MV-4-11 (cell line): ENCODE measurements at places on chromosomes 2 and 18.

DNA sequence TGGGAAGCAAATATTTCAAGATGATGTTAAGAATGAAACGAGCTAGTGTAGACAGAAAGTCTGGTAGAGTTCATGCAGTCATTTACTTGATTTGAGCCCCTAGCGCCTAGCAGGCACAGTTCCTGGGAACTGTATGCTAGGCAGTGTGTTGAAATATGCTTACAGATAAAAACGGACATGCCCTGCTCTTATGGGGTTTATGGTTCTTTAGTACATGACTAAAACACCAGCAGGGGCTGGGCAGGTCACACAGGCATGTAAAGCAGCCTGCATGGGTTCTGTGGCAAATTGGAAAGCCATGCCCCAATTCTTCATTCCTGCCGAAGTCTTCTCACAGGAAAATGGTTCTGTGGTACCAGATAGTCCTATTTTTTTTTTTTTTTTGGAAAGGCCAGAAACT, 27.3 kb upstream of the MGAT5 start:
- DNase-seq = no peak

GRCh38 chr2:105671156-105671555, 73.6 kb upstream of the NCK2 start:
- no peak for DNase-seq

DNA sequence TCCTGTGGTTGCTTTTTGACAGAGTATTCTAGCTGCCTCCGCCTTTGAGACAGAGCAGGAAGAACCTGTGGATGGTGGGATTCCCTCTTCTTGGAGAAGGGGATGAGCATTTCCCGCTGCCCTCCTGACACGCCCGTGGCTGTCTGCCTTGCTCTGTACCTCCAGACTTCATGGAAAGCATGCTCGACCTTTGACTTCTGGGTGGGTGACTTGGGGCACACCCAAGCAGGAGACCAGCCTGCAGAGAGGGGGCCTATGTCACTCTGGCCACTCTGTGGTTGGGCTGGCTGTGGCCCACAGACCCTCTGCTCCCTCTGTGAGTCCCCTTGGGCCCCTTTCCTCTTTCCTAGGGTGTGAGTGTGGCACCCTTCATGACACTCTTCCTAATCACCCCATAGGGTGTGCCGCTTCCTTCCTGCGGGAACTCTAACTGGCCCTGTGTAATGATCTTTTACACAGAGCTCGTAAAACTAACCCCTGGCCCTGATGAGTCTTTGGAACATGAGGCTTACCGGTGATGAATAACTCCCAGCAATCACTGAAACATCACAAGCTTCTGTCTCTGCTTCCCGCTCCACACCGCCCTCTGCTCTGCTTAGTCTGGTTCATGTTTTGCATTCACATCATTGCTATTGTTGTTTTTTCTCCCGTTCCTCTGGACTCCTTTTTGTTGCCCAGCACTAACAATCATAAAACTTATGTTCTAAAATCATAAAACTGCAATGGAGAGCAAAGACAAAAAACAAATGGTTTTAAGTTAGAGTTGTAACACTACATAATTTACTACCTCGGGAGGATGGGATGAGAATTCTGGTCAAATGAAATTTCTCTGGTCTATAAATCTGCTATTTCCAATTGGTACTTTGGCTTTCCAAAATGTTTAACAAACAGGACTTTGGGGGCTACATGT, 101.1 kb downstream of the SH3YL1 start:
- no peak for DNase-seq

GRCh38 chr2:149033716-149034115, 4.8 kb upstream of the LYPD6B start:
- no peak for DNase-seq

- DNase-seq = no peak
Measured at GRCh38 chr2:104853534-104854497, at the start of gene POU3F3. Gene POU3F3 (plus strand): TSS chr2:104854115. CDS start chr2:104855511, 1,396 bp downstream.

- DNase-seq = no peak
Measured at GRCh38 chr2:206642075-206643025, at the start of gene FAM237A. Gene FAM237A (plus strand): TSS chr2:206642487. CDS start chr2:206644237, 1,750 bp downstream.

DNA sequence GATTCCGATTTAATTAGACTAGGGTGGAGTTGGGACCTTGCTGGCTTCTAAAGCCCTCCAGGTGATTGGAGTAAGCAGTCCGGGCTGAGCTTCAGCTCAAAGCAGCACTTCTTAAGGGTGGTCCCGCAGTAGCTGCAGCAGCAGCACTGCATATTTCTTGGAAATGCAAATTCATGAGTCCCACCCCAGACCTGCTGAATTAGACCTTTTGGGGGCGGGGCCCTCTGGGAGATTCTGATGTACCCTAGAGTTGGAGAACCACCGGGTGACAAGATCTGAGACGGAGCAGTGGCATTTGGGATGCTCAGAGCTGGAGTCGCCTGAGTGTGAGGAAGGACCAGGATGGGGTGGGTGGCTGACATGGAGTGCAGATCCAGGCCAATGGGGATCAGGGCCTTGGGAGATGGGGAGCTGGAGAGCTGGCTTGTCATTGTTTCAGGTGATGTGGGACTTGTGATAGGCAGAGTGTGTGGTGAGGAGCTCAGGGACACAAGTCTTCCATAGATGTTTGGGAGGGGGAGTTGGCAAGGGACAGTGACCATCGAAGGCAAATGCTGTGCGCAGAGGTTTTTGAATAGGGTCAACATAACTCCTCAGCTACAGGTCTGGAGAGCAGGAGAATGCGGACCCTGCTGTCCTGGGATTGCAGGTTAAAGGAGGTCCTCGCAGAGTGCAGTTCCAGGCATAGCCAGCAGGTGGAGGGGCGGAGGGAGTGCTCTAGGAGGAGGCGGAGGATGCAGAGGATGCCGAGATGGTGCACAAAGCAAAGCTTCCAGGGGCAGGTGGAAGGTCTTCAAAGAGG, 130.9 kb upstream of the RAB12 start:
- DNase-seq = peak; percentile 23

DNA sequence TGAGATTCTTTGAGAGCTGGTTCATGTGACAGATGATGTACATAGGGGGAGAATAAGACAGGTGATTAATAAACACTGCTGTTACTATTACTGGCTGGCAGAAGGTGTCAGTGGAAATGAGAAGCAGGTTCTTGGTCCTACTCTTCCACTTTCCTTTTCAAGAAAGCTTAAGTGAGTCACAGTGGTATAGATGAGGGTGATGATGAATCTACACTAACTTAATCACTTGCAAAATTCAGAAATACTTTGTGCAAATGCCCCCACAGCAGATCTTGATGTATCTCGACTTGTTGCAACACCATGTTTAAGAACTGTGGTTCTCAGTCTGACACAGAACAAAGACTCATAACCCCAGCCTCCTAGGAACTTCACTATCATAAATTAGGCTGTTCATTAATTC, 35.9 kb upstream of the MGAT5 start:
- DNase-seq = peak; percentile 72

GRCh38 chr2:28567061-28567471, 71.2 kb downstream of the PLB1 start:
- DNase-seq = no peak

DNA sequence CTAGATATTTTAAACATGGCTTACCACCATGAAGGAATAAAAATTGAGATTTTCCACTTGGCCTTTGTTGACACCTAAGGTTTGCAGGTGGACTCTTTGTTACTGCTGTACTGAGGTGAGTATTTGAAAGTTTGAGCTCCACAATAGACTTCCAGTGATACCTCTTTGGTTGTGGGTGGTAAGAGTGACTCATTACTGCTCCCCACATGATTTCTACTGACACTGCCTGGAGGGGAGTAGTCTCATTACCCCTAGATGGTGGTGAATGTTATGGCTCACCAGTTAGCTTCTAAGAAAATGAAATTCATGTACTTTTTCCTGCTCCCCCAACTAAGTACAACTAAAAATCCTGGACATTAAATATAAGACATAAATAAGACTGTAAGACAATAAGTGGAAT, 1183.1 kb upstream of the TMEFF2 start:
- DNase-seq = no peak

GRCh38 chr2:230077851-230078547, 9.3 kb upstream of the SLC16A14 start:
- DNase-seq = no peak

- no peak for DNase-seq
Measured at GRCh38 chr2:45612285-45612684, 1.2 kb upstream of the SRBD1 start.

DNA sequence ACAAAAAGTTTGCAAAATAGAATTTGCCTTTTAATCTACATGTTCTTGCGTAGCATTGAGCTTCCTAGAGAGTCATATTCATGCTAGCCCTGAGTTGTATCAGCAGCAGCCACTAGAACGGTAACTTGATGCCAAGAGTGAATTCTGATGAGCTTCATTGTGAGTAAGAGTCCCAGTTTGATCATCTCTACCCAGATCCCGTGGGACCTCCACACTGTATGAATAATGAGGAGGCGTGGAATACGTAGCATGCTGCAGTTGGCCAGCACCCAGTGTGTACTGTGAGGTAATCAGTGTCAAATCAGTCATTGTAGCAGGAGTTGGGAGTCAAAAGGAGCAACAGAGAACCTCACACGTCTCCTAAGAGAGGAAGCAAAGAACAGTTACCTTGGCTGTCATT, 197.9 kb downstream of the NEDD4L start:
- DNase-seq = no peak

GRCh38 chr2:41216978-41217377, 765.1 kb upstream of the SLC8A1 start:
- no peak for DNase-seq

- DNase-seq = no peak
Measured at GRCh38 chr2:96969321-96969720, 17.1 kb downstream of the FAM178B start.

DNA sequence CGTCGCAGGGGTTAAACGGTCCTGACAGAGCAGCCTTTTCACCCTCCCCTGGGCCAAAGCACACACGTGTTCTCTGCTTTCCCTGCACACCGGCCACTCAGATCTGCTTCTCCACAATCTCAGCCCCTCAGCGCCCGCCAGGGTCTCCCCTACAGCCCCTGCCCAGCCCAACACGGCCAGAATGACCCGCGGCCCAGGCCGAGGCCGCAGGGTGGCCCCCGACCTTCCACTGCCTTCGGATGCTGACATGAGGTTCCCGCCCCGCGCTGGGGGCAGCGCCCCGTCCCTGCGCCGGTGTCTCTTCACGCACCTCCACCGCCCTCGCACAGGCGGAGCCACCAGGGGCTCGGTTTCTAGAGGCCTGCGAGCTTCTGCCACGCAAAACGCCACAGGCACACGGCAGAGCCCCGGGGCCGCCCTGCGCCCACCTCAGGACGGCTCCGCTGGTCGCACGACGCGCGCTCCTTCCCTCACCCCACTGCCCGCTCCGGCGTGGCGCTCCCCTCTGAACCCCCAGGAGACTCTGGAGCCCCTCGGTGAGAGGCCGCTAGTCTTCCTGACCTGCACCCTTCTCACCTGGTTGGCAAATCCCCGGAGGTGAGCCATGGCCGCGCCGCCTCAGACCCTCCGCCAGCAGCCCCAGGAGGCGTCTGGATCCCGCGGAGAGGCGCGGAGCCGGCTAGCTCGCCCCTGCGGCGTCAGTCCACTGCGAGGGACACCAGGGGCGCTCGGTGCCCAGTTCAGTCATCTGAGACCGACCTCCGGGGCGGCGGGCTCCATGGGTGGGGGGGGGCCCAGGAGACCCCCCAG, 749 bp downstream of the STK25 start:
- no peak for DNase-seq

GRCh38 chr18:62493033-62493862, 29.6 kb upstream of the ZCCHC2 start:
- DNase-seq = no peak

DNA sequence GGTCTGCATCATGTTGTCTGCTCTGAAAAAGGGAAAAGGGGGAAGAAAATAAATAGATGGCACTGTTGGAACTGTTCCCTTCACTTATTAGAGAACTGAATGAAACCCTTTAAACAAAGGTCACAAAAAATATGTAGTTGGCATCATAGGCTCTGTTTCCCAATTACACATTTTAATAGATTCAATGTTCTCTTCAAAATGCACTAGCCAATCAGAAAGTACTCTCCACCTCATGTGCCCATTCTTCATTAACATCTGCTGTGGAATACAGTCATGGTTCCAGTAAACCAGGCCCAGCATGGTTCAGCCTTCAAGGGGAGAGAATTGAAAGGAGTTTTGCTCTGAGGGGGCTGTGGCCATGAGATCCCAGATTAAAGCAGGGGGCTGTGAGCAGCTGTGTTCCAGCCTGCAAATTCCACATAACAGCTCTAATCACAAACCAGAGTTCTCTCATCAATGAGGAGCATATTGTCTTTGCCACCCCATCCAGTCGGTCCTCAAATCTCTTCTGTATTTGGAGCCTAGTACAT, 165.9 kb upstream of the CREB1 start:
- DNase-seq = no peak

DNA sequence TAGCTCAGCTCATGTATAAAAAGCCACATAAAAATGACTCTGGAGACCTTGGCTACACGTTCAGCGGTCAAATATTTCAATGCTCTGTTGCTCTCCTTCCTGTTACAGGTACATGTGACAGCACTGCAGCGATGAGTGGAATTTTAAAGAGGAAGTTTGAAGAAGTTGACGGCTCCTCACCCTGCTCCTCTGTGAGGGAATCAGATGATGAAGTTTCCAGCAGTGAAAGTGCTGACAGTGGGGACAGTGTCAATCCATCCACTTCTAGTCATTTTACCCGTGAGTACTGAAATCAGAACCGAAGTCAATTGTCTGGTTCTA, 125.4 kb downstream of the CSRNP3 start:
- no peak for DNase-seq

DNA sequence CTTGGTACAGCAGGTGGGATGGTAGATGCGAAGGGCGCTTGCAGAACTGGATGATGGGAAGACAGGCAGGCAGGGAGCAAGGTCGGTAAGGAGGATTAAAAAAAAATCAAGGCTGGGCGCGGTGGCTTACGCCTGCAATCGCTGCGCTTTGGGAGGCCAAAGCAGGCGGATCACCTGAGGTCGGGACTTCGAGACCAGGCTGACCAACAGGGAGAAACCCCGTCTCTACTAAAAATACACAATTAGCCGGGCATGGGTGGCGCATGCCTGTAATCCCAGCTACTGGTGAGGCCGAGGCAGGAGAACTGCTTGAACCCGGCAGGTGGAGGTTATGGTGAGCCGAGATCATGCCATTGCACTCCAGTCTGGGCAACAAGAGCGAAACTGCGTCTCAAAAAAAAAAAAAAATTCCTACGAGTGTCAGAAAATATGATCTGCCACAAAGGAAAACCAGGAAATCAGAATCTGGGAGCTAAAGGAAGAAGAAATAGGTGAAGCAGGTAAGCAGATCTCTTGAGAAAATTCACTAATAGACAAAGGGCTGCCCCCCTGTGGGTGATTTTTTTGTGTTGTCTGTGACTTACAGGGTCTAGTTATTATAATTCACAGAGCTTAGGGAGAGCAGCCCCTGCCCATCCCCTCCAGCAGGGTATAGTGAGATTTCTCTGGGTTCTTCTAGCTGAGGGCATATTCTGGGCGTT, 46.2 kb downstream of the C2orf42 start:
- DNase-seq = no peak

GRCh38 chr2:157815421-157815820, 60.7 kb downstream of the ACVR1 start:
- DNase-seq = no peak

- DNase-seq = peak; percentile 32
Measured at GRCh38 chr2:197613509-197613987, 61.8 kb downstream of the RFTN2 start.

GRCh38 chr18:7116001-7116730, 1.4 kb downstream of the LAMA1 start:
- DNase-seq = no peak
